ENCODE measurements at places on chromosomes 7 and 10.

DNA sequence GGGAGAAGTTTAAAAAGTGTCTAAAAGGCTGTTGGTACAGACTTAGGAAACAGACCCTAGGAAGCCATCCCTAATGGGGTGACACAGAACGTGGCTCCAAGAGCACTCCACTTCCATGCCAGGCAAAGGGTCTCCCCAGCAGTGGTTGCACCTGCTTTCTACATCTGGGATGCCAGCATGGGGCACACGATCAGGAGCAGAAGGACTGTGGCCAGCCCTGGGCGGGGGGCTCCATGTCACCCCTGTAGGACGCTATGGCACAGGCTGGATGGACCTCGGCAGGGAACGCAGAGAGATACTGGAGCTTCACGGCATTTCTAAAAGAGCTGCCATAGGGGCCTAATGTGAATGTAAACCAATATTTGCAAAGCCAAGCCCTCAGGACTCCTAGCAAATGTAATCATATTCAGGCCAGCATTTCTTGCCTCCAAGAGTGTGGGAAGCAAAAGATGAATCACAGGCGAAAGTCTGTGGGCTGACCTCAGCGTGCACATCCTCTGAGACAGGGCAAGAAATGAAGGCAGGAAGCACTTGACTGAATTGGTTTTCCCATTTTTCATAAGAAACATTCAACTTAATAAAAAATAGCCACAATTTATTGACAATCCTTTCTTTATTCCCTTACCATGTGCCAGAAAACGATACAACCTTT, 93.9 kb downstream of the ATXN7L1 start:
- DNase-seq, result peak; percentile 41

DNA sequence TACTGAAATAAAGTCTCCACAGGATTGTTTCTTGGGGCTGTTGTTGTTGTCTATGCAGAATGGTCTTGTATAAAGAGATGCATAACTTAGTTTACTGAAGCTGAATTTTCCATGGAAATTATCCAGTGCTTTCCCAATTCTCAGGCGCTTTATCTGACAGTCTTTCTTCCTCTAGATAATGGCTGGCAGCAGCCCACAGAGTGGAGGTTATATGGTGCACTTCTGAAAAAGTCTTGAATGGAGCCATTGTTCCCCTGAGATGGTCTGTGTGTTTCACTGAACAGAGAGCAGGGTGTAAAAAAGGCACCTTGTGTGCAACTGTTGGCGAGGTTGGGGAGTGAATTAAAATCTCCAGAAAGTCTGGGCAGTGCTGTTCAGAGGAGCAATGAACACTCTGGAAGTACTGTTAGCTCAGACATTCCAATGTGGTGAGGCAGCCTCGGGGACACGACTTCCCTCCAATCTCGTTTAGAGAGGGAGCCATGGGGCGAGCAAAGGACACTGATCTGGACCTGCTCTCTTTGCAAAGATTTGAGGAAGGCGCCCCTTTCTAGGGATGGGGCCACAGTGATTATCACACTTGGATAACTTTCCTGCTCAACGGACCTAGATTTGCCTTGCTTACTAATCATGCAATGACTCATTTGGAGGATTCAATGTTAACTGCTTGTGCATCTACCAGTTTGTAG, 2.0 kb upstream of the PLCE1 start:
- peak; percentile 58 for DNase-seq

DNA sequence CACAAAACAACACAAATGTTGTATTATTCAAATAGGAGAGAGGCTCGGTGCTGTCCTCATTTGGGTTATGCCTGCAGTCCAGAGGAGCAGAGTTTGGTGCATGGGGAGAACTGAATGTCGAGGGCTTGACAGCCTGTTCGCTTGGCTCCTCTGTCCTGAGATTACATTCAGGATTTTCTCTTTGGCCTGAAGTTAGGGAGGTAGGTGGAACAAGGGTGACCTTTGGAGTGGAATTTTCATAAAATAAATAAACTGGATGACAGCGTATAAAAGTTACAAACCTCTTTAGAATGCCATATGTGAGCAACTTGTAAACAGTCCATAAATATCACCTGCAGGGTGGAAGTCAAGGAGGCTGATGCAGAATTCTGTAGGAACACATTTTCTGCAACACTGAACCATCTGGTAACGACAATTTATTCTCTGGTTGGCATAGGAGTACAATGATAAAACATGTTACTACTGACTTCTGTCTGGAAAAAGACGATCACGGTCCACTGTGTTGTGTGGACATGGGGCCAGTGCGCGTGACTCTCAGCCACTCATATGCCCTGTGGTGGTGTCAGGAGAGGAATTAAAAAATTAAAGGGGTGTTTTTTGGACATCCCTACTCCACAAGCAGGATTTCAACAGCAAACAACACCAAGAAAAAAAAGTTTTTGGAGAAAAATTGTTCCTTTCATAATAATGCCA, 33.2 kb downstream of the NRP1 start:
- no peak for DNase-seq

GRCh38 chr10:90180886-90181691, 479.7 kb downstream of the KIF20B start:
- no peak for DNase-seq

- DNase-seq, result no peak
Observed at GRCh38 chr10:24277771-24278170, 68.8 kb downstream of the KIAA1217 start.

DNA sequence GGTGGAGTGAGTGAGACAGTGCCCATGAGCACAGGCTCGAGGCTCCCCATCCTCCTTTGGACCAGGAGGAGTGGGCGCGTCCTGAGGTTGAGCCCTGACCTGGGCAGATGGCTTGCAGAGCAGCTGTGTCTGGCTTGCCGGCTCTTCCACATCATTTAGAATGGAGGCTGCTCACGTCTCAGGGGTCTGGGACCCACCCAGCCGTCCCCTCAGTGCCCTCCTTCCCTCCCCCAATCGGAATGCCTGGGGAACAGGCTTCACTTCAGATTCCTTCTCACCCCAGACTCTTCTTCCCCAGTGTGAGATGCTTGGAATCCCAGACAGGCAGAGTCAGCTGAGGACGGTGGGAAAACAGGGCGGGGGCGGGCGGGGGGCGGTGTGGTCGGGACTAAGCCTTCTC, 968.6 kb upstream of the ZNF722 start:
- no peak for DNase-seq

GRCh38 chr7:36971515-36972139, 247.3 kb upstream of the AOAH start:
- no peak for DNase-seq

- DNase-seq, result no peak
Observed at GRCh38 chr7:7786595-7786994, 68.2 kb upstream of the RPA3 start.

DNA sequence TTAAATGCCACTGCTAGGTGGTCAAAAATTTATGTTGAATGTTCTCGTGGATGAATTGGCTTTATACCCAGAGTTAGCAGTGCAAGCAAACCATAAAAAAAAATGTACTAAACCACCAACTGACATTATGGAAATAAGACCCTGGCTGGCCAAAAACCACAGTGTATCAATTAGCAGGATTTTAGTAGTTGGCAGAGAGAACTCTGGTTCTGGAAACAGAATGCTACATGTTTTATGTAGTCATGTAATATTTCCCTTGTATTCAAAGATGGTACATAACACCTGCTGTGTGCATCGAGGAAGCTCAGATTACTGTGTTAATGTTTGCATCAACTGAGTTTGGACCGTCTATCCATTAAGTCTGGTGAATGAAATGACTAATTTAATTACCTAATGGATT, 618.5 kb downstream of the CCSER2 start:
- DNase-seq, result no peak

DNA sequence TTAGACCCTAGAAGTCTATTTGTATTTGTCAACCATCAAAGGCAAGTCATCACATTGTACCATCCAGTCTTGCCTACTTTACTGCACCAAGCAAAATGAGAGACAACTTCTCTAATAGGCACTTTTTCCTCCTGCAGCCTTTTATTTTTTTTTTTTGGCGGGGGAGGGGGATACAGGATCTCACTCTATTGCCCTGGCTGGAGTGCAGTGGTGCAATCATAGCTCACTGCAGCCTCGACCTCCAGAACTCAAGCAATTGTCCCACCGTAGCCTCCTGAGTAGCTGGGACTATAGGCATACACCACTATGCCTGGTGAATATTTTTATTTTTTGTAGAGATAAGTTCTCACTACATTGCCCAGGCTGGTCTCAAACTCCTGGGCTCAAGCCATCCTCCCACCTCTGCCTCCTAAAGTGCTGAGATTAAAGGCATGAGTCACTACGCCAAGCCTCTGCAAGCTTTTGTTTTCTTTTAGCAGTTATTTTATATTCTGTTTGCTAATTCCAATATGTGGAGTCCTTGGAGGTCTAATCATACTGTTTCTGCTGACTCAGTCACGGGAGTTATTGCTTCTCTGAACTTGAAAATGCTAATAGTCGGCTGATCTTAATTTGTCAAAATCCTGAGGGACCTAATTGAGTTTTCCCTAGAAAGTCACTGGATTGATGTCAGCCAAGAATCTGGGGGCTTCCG, 14.2 kb downstream of the KPNA7 start:
- no peak for DNase-seq

GRCh38 chr7:128770233-128770632, 5.4 kb downstream of the OPN1SW start:
- no peak for DNase-seq

DNA sequence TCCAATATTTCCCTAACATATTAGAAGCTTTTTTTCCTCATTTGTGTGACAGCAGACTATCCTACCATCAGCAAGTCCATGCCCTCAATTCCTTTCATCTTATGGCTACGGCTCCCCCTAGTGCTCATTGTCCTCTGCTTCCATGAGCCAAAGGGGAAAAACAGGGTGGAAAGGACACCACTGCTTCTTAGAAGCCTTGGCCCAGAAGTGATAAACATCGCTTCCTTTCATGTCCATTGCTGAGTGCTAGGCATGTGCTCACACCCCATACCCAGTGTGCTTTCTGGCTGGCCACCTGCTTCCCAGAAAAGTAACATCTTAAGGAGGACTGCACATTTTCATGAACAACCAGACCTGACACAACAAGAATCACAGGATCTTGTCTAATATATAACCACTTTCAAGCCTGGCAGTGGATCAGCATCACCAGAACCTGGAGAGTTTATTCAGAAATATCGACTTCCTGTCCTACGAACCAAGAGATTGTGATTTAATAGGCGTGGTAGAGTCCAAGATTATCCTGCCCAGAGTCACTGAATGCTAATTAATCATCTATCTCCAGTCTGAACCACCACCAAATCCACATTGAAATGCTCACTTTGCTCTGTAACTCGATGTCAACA, 650.5 kb upstream of the SORCS1 start:
- peak; percentile 28 for DNase-seq

DNA sequence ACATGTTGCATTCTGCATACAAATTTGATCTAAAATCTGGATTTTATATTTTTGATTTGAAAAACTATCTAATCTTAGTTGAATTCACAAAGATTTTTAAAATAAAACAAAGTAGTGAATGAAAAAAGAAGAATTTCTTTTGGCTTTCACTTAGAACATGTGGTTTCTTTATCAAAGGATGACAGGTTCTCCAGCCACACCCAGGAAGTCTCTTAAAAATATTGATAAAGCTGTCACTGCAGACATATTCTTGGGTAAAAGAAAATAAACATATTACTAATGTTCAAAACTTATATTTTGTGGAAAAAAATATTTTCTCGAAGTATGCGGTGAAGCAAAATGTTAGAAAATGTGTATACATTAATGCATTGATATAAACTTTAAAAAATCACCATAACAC, 44.3 kb downstream of the ARL4A start:
- DNase-seq, result no peak

GRCh38 chr10:44376472-44377099, 8.3 kb downstream of the CXCL12 start:
- no peak for DNase-seq

- DNase-seq, result no peak
Observed at GRCh38 chr7:39659356-39660013, 36.1 kb downstream of the RALA start.

DNA sequence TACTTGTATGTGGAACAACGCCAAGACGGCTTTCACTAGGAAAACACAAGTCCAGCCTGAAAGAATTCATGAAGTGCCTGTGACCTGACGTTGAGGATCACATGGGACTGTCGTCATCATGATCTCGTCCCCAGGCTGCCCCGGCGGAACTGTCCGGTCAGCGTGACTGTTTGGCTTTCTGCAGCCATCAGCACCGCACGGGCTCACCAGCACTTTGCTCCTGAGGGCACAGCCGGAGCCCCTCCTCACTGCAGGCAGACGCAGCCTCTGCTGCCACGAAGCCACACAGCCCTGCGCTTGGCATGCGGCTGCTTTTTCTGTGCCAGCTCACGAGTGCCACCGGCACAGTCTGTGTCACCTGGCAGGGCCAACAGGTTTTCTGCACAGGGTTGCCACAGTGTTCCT, 9.4 kb upstream of the GET4 start:
- peak; percentile 49 for DNase-seq

DNA sequence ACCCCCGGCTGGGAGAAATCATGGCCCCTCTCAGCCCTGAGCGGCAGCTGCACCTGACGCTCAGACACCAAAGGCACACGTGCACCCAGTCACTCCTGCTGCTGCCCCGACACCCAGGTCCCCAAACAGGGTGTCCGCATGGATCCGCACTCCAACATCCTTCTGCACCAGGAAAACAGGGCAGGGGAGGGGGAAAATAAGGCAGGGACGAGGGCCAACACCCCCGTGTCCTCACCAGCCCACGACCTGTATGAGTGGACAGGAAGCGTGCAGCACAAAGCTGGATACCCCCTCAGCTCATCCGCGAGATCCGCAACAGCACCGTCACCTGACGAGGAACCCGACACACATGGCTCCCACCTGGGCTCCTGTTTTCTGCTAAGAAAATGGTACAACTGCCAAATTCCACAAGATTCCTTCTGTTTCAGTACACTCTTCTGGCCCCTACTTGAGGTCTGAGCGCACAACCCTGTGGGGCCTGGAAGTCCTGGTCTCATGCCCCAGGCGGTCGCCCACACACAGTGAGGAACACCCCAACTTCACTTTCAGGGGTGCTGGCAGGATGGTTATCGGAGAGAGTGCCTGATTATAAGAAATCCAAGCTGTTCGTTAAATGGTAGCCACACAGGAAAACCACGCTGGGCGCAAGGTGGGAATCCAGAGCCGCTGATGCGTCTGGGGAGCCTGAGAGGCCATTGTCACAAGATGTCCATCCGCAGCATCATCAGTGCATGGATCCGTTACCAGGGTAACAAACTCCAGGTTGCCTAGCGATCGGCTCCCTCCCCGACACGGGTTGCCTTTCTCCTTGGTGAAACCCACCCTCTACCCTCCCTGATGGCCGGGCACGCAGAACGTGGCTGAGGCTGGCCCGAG, 63.6 kb downstream of the ZRANB1 start:
- DNase-seq, result no peak

DNA sequence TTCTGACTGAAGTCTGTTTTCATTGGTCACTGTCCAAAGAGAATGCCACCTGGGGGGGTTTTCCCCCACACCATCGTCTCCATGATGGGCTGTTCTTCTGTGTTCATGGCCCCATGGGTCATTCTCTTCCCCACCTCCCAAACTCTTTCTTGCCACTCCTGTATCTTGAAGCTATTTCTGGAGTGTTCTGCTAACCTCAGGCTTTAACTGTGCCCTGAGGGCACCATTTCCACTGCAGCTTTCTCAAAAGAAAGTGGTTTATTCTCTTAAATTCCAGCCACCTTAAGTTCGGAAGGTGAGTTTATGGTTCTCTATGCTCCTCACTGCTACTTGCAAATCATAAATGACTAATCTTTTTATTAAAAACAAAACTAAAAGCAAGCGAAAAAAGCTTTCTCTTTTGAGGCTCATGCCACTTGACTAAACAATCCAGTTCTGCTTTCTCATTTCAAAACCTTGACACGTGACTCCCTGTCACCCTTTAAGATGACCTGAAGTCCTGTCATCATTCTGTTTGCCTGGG, 7.4 kb upstream of the APBB1IP start:
- peak; percentile 70 for DNase-seq

Data from T1000 (cell line).